Stimulated activated CD4-positive, alpha-beta T cell treated with anti-CD3 and anti-CD28 coated beads, Interleukin-4, amount 100 ng/mL, for 48 hours (primary cell): ENCODE measurements at places on chromosomes 6 and 20.
A peak's percentile ranks its signal among the peaks of the same experiment; 100 is the strongest.

GRCh38 chr6:10861086-10861485, 20.8 kb downstream of the GCM2 start:
- no peak for DNase-seq

GRCh38 chr6:15362274-15363160, 116.6 kb downstream of the JARID2 start:
- no peak for DNase-seq

DNA sequence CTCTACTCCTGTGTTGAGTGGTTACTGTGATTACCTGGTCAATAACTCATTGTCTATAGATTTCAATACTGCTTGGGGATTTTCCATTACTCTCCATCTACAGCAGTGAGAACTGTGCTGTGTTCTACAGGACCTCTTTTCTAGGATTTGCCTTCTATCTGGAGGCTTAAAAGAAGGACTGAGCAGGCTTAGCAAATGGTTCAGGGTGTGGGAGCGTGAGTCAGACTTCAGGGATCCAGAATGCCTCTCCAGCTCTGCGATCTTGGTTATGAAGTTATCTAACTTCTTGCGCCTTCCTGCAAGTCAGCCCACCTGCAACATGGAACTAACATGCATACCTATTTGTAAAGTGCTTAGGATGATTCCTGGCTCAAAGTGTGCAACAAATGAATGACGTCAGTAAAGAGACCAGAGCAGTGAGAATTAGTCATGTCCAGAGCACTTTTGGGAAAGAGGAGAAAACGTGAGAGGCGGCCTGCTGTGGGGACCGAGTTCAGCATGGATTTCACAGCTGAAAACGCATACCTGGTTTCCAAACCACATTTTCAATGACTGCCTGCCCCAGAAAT, 610.1 kb upstream of the CDH4 start:
- DNase-seq = no peak

DNA sequence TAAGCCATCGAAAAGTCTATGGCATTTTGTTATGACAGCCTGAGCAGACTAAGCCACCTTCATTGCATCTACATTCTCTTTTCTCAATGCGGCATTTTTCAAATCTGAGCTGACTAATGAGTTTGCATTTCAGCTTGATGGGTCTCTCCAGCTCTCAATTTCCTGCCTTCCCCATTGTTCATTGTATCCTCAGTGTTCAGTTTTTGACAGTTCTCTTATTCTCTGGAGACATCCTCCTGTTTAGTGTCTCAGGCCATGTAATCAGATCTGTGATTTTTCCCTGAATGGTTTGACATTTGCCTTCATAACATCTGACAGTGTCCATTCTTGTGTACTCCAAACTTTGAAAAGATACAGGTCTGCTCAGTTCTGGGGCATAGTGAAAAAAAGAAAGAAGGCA, 27.9 kb upstream of the MCM3 start:
- no peak for DNase-seq

GRCh38 chr6:138500045-138500665, 861 bp upstream of the NHSL1 start:
- DNase-seq = no peak

GRCh38 chr20:10476319-10476724, 41.2 kb downstream of the SLX4IP start:
- DNase-seq = no peak

GRCh38 chr6:15864038-15864707, 201.3 kb upstream of the DTNBP1 start:
- DNase-seq = no peak

GRCh38 chr6:56073315-56073714, 174.1 kb downstream of the COL21A1 start:
- no peak for DNase-seq

DNA sequence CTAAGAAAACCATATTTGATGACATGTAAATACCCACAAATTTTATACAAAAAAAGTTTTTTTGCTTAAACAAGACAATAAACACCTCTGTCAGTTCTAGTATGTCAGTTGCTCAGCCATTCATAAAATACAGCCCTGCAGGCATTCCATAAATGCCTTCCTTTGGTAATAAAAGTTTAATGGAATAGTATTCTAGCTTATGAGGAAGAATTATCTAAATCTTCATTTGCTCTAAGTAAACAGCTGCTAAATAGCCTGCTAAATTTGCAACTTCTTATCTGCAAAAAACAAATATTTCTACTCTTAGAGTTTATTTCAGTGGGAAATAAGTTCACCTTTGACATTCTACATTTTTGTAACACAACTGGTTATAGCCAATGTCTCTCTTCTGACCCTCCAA, 108.8 kb downstream of the SMLR1 start:
- DNase-seq = no peak

DNA sequence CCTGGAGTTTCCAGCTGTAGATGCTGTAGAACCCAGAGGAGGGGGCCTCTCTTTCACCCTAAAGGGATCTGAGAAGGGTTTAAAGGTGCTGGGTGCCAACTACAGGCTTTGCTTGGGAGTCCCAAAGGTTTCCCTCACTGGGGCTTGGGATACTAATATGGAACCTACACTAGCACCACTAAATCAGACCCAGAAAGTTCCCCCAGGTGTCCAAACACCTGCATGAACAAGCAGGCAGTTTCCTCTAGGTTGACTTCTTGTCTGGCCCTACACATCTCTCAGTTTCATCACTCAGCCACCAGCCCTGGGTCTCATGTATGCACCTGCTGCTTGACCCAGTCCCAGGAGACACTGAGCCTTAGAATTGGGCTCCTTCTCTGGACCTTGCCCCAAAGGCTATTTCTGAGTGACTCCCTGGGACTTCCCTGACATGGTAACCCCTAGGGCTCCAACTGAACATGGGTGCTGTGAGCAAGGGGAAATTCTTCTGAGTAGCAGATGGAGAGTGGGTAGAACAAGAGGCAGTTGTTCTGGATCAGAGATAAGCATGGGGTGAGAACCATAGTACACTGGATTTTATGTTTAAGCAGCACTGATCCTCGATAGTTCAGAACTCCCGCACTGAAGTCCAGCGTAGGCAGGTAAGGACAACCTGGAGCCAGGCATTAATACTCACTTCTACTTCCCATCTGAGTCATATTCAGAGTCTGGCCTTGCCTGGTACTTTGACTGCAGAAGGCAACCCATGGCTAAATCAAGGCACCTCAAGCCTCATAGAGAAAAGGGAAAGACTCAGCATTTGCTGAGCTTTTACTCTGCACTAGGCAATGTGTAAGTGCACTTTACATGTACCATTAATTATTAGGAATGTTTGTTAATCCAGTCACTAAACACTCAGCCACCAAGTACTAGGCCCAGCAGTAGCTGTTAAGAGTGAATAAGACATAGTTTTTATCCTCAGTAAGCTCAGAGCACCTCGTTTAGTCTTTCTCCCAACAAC, 16.8 kb downstream of the BCL2L1 start:
- no peak for DNase-seq

DNA sequence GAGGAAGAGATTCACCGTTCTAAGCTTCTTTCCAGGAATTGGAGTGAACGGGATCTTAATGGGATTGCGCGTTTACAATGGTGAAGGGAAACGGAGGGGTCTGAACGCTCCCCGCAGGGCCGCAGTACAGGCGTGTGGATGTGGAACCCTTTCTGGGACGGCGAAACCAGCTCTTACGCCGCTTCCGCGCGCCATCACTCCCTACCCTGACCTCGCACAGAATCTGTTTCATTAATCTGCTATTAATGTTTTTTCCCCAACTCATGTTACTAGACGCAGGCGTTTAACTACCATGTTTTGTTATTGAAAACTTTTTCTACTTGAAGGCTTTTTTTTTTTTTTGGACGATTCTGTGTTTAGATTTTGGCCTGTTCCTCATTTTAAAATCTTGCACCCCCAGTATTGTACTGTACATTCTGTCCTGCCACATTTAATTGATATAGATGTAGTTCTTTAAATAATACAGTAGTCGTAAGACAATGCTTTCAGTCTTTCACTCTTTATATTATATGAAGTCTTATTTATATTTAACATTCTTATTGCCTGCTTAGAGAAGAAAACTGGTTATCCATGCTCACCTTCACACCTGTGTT, 696 bp upstream of the SUPT3H start:
- peak; percentile 12 for DNase-seq

DNA sequence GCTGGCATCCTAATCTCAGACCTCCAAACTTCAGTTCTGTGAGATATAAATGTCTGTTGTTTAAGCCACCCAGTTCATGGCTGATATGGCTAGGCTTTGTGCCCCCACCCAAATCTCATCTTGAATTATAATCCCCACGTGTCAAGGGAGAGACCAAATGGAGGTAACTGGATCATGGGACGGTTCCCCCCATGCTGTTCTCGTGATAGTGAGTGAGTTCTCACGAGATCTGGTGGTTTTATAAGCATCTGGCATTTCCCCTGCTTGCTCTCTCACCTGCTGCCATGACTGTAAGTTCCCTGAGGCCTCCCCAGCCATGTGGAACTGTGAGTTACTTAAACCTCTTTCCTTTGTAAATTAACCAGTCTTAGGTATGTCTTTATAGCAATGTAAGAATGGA, 56.7 kb downstream of the KIAA0319 start:
- no peak for DNase-seq

GRCh38 chr20:42193119-42193518, 574.9 kb upstream of the CHD6 start:
- DNase-seq = no peak
